Ascending aorta (tissue), 2 donors: ENCODE measurements at places on chromosomes 12 and 14. TPM values are rescaled to one million over a fixed set of nuclear protein-coding genes. Genes with fewer than 3 reads are reported as not detected.

DNA sequence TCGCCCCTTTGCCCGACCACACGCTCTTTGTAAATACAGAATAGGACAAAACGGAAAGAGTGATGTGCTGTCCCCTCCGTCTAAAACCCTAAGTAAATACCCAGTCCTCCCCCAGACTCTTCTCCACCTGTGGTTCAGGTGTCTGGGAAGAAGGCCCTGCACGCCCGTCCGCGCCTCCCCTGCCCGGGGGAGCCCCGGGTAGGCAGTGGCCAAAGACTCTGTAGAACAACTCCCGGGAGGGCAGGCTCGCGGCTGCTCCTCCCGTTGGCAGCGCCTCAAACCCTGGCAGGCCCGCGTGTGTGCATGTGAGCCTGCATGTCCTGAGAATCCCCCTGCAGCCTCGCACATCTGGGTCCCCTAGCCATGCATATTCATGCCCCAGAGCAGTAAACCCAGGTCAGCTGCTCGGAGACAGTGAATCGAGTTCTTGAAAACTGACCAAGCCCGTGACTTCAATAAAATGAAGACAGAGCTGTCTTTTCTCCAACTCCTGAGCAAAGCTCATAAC, 165.8 kb downstream of the MON2 start:
- peak; percentile 69 for DNase-seq

DNA sequence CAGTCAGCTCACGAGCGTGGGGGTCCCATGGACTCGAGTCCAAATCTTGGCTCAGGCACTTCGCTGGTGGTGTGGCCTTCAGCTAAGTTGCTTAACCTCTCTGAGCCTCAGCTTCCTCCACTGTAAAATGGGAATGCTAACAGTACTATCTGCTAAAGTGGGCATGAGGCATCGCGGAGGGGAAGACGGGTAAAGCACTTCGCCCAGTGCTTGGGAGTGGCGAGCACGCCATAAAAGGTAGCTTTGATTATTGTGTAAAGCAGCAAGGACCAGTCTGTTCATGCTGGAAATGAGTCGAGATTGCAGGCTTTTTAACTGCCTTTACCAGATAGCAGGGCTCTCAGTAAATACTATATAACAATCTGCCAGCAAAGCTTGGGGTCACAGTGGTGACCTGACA, 24.5 kb downstream of the HRK start:
- DNase-seq: no peak

DNA sequence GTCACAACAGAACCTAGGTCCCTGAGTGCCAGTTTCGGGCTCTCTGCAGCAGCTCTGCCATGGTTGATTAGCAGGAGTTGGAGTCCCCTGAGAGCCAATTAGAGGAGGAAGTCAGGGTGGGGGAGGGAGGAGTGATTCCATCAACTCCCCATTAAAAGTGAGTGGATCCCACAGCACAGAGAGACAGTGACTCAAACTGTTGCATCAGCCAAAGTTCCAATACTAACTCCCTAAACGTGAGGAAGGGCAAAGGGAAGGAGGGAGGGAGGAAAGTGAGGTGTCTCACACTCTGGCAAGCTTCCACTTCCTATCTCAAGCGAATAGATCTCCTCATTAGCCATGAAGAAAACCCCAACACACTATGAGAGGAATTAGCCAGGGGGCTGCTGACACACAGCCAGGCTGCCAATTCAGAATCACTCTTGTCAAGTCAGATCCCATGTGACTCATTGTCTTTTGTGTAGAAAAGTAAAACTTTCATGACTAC, 23.6 kb downstream of the OR11H4 start:
- DNase-seq: no peak

- no peak for DNase-seq
These were observed 28.3 kb downstream of the MMP17 start for GRCh38 chr12:131856366-131857097.

STAT2 gene
- total RNA-seq: 246 TPM

HOXC12 gene
- total RNA-seq: not detected

IFNG gene
- not detected for total RNA-seq

CLEC4A gene
- 28.8 TPM for total RNA-seq

SMIM41 gene
- total RNA-seq: 7.9 TPM
